ENCODE measurements at places on chromosomes 13 and 19.

DNA sequence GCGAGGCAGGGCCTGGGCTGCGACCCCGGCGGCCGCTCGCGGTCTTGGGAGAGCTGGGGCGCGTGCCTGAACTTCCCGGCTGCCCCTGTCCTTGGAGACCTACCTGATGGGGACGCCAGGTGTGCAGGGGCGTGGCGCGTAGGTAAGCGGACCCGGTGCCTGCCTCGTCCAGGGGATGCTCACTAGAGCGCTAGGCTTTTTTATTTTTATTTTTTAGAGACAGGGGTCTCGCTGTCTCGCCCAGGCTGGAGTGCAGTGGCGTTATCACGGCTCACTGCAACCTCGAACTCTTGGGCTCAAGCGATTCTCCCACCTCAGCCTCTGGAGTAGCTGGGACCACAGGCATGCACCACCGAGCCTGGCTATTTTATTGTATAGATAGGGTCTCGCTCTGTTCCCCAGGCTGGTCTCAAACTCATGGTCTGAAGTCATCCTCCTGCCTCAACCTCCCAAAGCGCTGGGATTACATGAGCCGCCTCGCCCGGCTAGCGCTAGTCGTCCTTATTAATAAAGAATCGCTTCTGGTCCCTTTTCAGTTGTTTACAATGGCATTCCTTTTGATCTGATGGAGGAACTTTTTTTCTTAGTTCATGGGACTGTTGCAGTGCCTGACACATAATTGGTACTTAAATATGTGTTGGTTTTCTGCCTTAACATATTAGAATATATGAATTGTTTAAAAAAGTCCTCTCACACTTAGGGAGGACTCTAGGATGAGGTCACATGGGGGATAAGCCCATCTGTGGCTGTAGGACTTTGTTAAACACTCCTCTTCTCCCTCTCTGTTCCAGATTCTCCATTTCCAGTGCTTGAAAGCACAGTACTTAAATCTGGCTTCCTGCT is 812 bp downstream of the DPY19L3 start:
- no peak for DNase-seq

DNA sequence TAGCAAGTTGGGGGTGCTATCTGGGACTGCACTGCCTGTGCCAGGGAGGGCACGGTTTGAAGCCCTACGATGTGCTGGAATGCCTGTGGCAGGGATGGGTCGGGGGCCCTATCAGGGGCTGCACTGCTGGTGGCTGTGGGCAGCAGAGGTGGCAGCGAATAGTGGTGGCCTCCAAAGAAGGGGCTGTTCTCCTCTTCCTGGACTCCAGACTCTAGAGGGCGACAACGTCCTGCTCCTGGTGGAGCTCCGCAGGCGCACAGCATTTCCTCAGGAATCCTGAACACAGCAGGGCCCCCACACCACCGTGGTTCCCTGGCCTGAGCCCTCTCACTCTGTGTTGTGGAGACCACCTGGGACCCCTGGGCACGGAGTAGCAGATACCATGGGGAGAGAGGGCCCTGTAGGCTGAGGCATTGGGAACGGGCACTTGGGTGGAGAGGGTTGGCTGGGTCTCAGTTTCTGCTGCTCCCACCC is 145.6 kb downstream of the TNFRSF19 start:
- DNase-seq, result no peak

DNA sequence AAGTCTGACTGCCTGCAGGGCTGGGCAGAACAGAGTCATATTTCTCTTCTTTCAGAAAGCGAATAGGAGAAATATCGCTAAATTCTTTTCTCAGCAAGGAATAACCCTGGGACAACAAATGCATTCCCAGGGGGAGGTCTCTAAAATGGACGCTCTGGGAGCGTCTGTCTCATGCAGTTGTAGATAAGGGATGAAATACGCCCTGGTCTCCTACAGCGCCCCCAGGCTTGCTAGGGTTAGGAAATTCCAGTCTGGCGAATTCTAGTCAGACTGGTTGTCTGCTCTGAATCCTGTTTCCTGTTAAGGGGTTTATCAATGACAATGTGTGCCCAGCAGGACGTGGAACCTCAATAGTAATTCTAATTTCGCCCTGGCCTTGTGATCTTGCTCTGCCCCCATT is 1214.1 kb downstream of the DIAPH3 start:
- no peak for DNase-seq

DNA sequence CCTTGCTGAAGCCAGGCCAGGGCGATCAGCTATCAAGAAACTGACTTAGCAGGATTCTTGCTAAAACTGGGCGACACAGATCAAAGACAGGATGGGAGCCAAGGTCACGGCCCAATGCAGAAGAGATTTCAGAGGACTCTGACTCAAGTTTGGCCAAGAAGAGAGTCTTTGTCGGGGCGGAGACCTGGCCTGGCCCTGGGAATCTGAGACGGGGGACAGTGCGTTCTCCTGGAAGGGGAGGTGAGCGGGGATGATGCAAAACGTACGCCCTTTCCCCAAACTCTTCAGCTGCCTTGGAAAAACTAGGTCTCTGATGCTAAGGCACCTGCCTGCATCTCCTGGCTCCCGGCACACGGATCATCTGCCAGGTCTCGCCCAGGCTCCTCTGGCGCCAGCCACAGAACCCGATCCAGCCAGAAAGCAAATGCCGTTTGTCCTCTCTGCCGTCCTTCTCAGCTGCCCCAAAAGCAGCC is 9.8 kb downstream of the MVB12A start:
- no peak for DNase-seq

DNA sequence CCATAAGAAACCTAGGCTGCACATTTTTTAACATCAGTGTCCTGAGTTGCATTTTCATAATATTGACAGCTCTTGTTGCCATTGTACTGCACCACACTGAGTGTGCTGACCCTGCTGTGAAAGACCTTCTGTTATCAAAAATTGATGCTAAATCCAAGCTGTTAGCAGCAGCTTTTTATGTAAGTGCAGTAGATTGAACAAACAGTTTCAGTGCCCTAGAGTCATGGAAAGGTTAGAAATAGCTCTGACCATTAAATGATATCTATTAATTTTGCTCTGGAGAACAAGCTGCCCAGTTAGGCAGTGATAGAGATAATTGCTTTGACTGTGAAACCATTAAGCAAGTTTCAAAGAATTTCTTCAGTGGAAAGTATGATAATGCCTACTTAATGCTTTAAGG is 1289.2 kb upstream of the PCDH20 start:
- no peak for DNase-seq

DNA sequence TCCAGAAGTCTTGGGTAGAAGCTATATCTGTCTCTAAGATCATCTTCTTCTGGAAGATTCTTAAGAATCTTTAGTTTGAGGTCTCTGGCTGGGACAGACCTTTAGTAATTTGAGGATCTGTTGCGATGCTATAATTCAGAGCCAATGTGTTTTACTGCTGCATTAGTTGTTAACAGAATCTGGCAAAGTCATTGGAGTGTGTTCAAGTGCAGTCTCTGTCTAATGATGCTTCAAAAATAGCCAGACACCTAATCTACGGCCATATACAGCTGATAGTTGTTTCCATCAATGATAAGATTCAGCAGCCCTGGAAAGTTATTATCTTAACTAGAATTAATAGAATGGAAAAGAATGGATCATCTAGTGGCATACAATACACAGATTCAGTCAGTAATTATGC is 72.6 kb downstream of the CDK8 start:
- DNase-seq, result no peak

- no peak for DNase-seq
Observed at GRCh38 chr19:14519245-14519859, 1.2 kb upstream of the DNAJB1 start.

- DNase-seq, result no peak
Observed at GRCh38 chr13:22883956-22884355, 296.8 kb upstream of the SGCG start.

- no peak for DNase-seq
Observed at GRCh38 chr19:1746401-1747284, 6.7 kb upstream of the ONECUT3 start.

GRCh38 chr19:3184847-3185460 is 776 bp upstream of the NCLN start:
- DNase-seq, result no peak

GRCh38 chr13:103795892-103796478 is 729.8 kb upstream of the SLC10A2 start:
- DNase-seq, result no peak

GRCh38 chr13:33520468-33520839 is 234.9 kb upstream of the STARD13 start:
- DNase-seq, result no peak

- DNase-seq, result no peak
Observed at GRCh38 chr19:6087074-6087571, 23.2 kb downstream of the RFX2 start.

GRCh38 chr13:71864986-71865873 is 1.8 kb downstream of the DACH1 start:
- no peak for DNase-seq

GRCh38 chr13:95754069-95754468 is 77.1 kb downstream of the DNAJC3 start:
- DNase-seq, result no peak

DNA sequence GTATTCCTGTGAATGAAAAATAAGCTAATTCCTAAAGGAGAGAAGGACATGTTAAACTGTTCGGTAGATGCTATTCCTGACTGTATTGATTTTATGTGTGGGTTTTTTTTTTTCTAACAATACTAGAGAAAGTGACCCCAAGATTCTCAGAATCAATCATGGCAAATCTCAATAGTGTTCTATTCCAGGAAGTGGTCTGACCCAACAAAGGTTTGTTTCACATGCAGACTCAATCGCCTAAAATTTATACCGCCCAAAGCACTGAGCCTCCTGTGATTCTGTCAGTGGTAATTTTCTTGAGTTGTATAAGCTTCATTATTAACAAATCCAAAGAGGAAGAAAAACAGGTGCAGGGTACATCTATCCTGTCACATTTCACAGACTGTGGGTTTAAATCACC is 293.7 kb downstream of the SUCLA2 start:
- DNase-seq, result no peak

GRCh38 chr13:104750377-104750776 is 1684.2 kb upstream of the SLC10A2 start:
- DNase-seq, result no peak

GRCh38 chr19:48964205-48965039 is 687 bp upstream of the FTL start:
- no peak for DNase-seq

DNA sequence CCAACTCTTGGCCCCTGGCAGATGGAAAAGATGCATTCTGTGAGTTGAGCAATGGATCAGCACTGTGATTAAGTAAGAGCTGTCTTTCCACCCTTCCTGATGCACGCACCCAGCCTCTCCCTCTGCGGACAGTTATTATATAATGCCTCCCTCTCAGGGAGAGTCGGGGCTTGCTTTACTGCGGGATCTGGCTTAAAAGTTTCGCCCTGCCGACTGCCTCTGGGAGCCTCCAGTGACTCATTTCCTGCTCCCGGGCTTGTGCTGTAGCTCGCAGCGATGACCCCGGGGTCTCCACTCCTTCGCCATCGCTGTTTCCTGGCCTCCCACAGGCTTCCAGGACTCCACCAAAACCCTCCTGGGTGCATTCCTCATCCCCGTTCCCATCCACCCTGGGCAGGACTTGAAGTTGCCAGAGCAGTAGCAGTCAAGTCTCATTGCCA is 107.4 kb upstream of the SLC7A1 start:
- DNase-seq, result no peak

GRCh38 chr19:19300613-19301012 is 19.7 kb downstream of the SUGP1 start:
- DNase-seq, result no peak

GRCh38 chr13:28820099-28821051 is at the start of gene MTUS2:
Gene MTUS2 (plus strand): TSS chr13:28820339.
- DNase-seq, result no peak

DNA sequence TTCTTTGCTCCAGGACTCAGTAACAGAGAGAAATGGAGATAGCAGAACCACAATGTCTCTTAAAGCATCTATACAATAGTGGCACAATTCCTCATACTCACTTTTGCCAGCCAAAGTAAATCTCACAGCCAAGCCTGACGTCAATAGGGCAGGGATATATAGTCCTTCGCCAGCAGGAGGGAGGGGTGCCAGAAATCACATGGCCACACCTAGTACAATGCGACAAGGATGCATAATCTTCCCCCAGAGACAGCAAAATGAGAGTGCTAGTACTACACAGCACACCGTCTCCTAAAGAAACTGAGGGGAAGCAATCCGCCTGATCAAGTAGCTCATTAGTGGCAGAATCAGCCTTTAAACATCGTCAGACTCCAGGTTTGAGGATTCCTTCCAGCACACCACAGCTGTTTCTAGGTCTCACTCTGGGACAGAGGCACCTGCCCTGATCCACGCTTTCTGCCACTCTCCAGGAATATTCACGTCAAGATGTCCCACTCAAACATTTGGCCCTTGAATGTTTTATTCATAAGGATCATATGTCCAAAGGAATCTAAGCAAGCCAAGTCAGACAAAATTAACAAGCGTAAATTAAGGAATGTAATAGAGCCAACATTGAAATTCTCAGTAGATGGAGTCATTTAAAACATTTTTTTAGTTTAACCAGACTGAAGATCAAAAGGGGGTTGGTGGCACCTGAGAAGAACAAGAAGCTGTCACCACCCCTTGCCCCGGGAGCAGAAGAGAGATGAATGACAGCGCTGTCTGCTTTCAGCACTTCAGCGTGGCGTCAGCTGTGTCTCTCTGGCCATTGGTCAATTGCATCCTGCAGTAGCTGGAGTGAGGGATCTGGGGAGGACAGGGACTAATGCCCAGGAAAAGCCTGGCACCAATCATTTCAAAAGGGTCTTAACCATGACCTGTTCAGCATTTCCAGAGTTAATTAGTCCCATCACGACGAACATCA is 63.5 kb upstream of the SERP2 start:
- no peak for DNase-seq

GRCh38 chr13:97567510-97568243 is 133.7 kb downstream of the RAP2A start:
- no peak for DNase-seq

GRCh38 chr13:104831831-104832230 is 1703.6 kb downstream of the EFNB2 start:
- DNase-seq, result no peak

- DNase-seq, result no peak
Observed at GRCh38 chr19:1155352-1156304, 18.4 kb downstream of the SBNO2 start.

DNA sequence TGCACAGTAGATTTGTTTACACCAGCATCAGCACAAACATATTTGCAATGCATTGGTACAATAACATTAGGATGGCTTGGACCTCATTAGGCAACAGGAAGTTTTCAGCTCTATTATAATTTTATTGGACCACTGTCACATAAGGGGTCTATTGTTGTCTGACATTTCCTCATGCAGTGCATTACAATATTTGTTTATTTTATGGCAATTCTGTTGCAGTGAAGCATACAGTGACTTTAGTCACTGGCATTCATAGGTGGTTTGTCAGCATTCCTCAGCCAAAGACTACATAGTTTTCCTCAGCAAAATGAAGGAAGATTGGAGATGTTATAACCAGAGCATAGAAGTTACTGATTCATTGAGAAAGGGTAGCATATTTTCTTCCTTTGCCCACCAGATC is 1732.9 kb downstream of the PCDH9 start:
- no peak for DNase-seq

Measured in stimulated activated CD8-positive, alpha-beta memory T cell treated with anti-CD3 and anti-CD28 coated beads, Interleukin-7, amount 100 ng/mL, for 1 hour (primary cell).